ENCODE measurements at places on chromosomes 12 and 14. TPM values are rescaled to one million over a fixed set of nuclear protein-coding genes. Genes with fewer than 3 reads are reported as not detected.

PPFIA2 gene
- total RNA-seq, result 0.41 TPM

RNASE8 gene
- not detected for total RNA-seq

CHST11 gene
- 19.1 TPM for total RNA-seq

PLCZ1 gene
- total RNA-seq, result not detected

BAZ2A gene
- 65.8 TPM for total RNA-seq

SVOP gene
- total RNA-seq, result not detected

SLCO1B1 gene
- not detected for total RNA-seq

KRT81 gene
- not detected for total RNA-seq

CLEC4C gene
- not detected for total RNA-seq

TPH2 gene
- not detected for total RNA-seq

GRCh38 chr12:120247621-120248030 is 17.9 kb downstream of the PXN start:
- DNase-seq, result no peak

GRCh38 chr14:37253905-37254304 is 56.2 kb downstream of the MIPOL1 start:
- DNase-seq, result no peak

GRCh38 chr12:59792647-59793046 is 196.8 kb downstream of the SLC16A7 start:
- DNase-seq, result no peak

- DNase-seq, result no peak
Measured at GRCh38 chr14:103395244-103395643, 10.0 kb downstream of the MARK3 start.

GRCh38 chr12:122203301-122204166 is at the start of gene B3GNT4:
Gene B3GNT4, plus strand, starts transcription at chr12:122203709. Its CDS starts 910 bp downstream, at chr12:122204619.
- peak; percentile 71 for DNase-seq

GRCh38 chr14:24908592-24909236 is 141.2 kb downstream of the STXBP6 start:
- no peak for DNase-seq

- no peak for DNase-seq
Measured at GRCh38 chr14:22226381-22226780, 362.6 kb downstream of the DAD1 start.

GRCh38 chr12:20350026-20350425 is 18.3 kb upstream of the PDE3A start:
- DNase-seq, result no peak

GRCh38 chr12:49909826-49910225 is 6.1 kb upstream of the FAIM2 start:
- no peak for DNase-seq

DNA sequence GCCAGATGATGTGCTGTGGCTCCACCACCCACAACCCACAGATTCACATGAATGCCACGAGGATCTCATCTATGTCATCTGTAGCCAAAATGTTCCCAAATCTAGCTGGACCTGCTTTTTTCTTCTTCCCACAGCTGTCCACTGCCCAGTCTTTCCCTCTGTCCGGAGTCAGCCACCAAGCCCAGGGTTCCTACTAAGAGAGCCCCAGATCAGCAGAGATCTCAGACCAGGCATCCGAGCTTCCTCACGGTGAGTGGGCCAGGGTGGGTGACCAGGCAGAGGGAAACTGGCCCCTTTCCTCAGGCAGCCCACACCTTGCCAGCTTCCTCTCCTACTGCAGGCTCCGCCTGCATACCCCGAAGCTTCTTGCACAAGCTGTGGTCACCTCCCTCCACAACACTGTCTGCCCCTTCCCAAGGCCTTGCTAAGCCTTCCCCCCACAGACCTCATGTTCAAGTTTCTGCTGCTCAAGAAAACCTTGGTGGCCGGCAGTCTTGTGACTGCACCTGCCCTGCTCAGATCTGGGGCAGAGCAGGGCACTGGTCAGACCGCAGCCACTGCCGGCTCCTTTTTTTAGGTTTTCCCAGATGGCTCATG is 81.4 kb downstream of the ACTN1 start:
- no peak for DNase-seq

DNA sequence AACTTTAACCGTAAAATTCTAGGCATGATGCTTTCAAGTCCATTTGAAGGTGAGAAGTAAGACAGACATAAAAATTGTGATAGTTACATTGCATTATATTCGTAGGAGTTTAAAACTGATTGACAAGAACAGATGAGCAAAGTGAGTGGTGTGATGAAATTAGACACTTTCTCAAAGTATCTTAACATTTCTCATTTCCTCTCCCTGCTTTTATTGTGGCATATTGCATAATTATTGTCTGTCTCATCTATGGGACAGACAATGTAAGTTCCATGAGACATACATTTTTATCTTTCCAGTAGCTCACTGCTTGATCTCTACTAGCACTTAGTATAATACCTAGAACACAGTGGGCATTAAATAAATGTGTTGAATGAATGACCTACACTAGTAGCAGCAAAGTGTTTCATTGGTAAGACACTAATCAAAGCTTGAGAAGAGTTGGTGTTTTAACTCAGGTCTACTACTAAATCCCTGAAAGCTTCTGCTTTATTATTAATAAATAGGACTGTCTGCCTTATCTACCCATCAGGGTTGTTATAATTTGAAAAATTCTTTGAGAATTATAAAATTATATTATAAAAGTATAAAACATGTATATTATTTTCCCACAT is 19.0 kb downstream of the A2M start:
- no peak for DNase-seq

DNA sequence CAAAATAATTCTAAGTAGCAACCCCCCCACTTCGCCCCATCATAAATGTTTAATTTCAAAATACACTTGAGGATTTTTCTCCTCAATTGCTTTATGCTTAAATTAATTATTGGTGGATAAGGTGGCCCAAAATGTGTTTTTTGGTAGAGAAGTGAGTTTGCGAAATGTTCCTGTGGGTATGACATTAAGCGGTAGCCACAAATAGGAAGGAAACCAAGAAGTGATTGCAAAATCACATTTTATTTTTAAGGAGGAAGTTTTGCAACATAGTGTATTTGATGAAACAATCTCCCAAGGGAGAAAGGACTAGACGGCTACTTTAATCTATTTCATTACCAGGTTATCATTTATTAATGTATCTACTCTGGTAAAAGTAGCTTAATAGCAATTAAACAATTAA is 25.5 kb downstream of the SLC25A3 start:
- no peak for DNase-seq

- no peak for DNase-seq
Measured at GRCh38 chr14:90034156-90034555, 27.6 kb upstream of the KCNK13 start.

GRCh38 chr12:86006727-86007126 is 132.6 kb downstream of the NTS start:
- no peak for DNase-seq

- DNase-seq, result no peak
Measured at GRCh38 chr12:87092421-87092820, 836.2 kb upstream of the MGAT4C start.

DNA sequence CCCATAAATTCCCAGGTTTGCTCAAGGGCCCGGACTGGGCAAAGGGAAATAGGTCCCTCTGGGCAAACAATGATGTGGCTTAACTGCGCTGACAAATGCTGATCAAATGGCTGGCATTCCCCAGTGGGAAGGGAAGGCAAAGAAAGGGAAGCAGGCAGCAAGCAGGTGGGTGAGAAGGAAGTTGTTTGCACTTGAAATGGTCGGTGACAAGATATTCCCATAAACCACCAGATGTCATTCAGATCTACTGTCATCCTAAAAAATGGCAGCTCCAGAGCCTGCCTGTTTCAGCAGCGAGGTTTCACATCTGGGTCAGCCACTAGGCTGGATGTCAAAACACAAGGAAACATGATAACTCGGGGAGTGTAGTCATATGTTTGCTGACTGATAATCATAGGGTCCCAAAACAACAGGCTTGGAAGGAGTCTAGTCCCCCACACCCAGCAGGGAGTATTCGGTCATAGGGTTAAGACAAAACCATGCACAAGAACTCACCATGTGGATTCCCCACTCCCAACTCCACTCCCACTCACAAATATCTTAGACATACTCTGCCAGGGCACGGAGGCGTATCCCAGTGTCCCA is 37.9 kb upstream of the MDM1 start:
- no peak for DNase-seq

DNA sequence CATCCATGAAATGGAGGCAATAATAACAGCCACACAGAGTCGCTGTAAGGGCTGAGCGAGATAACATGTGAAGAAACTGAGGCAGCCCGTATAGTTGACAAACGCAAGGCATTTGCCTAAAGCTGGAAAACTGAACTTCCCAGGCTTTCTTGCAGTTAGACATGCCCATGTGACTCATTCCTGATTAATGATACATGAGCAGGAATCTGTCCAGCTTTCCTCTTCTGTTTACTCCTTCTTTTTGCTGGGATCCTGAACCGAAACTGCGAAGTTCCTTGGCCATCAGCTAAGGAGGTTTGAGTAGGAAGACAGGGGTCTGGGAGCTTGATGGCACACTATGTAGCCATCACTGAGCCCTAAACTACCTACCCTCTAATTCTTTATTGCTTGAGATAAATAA is 52.2 kb downstream of the ST8SIA1 start:
- DNase-seq, result no peak

GRCh38 chr12:132881818-132882217 is 5.6 kb downstream of the CHFR start:
- DNase-seq, result no peak
